NB4 (cell line): ENCODE measurements at places on chromosomes 4 and X.
A peak's percentile ranks its signal among the peaks of the same experiment; 100 is the strongest.

- DNase-seq, result no peak
These were observed at the start of gene ATOH1 for GRCh38 chr4:93828332-93828994. ATOH1 (plus strand) TSS chr4:93828753; CDS start chr4:93828927, 174 bp downstream.

- DNase-seq, result no peak
These were observed 85.1 kb upstream of the ADAD1 start for GRCh38 chr4:122293374-122294365.

DNA sequence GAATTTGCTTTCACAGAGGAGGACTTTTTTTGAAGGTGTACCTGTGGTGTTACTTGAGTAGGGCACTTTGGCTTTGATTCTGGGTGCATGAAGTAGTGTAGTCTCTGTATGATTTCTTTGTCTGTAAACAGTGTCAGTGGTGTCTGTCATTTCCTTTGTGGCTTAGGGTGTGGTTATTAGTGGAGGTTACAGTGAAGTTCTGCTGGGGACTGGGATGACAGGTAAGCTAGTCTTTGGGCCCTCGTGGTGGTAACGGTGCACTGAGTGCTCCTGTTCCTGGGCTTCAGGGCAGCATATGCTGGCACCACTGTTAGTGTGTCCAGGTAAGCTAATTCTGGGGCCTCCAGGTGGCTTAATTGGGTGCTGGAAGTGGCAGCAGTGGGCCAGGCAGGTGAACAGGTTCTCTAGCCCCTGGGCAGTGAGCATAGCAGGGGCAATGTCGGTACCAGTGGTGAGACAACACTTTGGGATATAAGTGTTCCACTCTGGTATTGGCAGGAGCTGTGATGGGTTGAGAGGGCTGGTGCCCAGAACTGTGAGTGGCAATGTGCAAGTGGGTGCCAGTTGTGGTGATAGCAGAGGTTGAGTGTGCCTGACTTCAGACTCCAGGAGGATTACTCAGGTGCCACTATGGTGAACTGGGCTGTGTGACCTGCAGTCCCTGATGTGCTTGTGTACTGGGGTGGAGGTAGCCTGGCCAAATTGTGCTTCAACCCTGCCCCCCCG is 26.0 kb upstream of the VSIG1 start:
- DNase-seq, result no peak

- no peak for DNase-seq
These were observed 50.8 kb downstream of the GRIA2 start for GRCh38 chr4:157271166-157271869.

DNA sequence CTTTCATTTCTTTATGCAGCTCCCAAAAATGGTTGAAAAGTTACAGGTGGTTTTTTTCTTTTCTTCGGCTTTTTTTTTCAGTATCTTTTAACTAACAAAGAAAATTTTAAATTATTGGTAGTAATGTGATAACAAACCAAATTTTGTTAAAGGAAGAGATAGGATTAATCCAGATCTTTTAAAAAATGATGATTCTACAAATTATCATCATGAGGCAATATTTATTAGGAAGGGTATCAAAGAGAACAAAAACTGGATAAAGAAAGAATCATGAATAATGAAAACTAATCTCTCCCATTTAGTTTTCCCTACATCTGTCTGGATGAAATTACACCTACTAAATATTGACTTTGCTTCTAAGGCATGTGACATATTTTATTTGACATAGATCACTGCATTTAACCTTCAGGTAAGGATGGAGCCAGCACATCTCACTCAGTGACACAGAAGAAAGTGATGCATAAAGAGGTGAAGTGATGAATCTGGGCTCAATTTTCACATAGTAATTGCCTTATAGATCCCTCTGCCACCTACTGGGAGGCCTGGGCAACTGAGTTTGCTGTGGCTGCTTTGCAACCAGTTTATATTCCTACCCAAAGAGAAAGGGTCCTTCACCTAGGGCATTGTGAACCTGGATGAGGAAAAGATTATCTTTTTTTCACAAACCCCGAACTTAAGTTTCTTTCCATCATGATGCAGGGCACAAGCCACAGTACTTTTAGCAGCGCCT is 155.6 kb downstream of the HNRNPD start:
- no peak for DNase-seq

GRCh38 chr4:113012786-113013185 is 36.7 kb upstream of the ANK2 start:
- no peak for DNase-seq

- no peak for DNase-seq
These were observed 6.7 kb upstream of the FAM200B start for GRCh38 chr4:15674926-15675325.

- no peak for DNase-seq
These were observed 1.9 kb upstream of the CITED1 start for GRCh38 chrX:72307646-72308051.

DNA sequence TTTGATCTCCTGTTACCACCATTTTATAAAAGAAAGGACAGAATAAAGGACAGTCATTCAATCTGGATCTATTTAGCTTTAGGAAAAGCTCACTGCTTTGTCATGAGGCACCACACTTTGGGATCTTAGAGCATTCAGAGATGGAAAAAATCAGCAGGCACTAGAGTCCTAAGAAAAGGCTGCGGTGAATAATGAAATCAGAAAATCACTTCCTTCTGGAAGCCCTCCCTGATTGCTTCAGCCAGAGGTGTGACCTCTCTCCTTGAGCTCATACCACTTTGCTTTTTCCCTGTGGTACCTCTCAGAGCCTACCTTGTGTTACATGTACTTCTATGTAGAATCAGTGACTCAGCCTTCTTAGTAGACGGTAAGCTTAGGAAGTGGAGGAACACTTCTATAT is 8.7 kb upstream of the TRPC5OS start:
- no peak for DNase-seq

DNA sequence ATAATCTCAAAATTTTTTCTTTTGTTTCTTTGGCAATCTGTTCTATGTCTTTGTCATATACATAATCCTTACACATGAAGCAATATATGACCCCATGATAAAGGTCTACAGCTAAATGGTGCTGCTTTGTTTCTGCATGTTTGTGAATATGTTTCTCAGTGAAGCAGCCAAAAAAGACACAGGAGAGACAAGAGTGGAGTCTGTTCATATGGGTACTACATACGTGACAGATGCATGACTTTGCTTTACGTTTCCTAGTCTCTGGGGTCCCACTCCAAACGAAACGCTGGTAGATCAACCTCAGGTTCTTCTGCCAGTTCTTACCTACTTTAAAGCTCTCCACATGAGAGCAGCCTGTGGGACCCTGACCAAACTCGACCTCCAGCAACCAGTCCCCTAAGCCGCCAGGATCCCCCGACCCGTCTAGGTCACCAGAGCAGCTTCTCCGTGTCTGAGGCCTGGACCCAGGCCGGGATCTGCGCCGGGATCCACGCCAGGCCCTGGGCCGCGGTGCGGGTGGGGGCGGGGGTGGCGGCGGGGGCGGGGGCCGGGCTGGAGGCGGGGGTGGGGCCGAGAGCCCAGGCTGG is 1.5 kb downstream of the USP51 start:
- no peak for DNase-seq

DNA sequence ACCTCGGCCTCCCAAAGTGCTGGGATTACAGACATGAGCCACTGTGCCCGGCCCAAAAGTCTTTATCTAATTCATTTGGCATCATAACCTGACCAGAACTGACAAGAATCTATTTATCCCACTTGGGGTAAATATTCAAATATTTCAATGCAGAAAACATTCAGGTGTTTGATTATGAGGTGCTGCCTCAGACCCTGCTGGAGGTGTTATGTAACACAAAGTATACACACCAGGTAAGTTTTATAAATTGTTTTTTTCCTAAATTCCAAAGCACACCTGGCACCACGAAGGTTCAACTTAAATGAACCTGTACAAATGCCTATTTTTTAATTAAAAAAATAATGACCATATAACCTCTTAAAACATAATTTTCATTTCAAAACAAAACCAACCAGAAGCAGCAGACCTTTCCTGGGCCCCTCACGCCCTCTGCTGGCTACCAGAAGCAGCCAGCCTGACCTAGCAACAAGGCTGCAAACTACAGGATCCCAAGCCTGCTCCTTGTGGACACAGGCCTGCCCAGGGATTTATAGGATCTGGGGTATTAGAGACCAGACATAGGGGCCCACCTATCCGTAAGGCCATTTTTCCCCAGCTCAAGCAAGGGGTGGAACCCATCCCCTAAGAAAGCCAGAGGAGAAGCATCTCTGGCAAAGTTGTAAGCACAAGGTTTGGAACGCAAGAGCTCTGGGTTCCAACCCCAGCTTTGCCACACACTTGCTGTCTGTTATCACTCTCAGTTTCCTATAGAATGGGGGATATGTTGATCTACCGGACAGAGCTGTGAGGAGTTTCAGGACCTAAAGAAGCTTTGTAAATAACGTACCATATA is 11.7 kb downstream of the OTUD5 start:
- peak; percentile 56 for DNase-seq

DNA sequence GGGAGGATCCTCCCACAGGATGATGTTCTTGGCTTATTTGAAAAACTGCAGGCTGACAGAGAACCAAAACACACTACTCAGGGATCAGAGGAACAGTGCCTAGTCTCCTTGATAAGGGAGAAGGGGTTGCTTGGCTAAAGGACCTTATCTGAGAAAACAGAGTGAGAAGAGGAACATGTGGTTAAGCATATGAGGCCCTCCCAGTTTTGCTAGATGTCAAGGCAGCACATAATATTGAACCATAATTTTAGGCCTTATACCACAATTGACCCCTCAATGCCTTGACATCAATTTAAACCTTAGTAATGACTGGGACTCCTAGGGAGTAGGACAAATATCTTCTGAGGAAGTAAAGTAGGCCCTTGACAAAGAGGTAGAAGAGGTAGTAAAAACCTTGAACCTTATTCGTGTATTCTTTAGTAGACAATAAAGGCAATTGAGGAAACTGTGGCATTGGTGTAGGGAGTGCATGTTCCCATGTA is 79.3 kb downstream of the TEX13C start:
- peak; percentile 5 for DNase-seq

DNA sequence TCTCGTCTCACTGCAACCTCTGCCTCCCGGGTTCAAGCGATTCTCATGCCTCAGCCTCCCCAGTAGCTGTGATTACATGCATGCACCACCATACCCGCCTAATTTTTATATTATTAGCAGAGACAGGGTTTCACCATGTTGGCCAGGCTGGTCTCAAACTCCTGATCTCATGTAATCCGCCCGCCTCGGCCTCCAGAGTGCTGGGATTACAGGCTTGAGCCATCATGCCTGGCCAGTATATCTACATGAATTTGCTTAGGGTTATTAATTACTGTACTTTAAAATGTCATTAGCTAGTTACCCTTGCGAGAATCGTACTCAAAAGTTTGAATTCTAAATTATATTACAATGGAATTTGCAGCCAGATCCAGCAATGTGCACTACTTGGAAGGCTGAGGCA is 8.9 kb downstream of the CPEB2 start:
- no peak for DNase-seq

- no peak for DNase-seq
These were observed 13.3 kb upstream of the AGA start for GRCh38 chr4:177455561-177455970.

DNA sequence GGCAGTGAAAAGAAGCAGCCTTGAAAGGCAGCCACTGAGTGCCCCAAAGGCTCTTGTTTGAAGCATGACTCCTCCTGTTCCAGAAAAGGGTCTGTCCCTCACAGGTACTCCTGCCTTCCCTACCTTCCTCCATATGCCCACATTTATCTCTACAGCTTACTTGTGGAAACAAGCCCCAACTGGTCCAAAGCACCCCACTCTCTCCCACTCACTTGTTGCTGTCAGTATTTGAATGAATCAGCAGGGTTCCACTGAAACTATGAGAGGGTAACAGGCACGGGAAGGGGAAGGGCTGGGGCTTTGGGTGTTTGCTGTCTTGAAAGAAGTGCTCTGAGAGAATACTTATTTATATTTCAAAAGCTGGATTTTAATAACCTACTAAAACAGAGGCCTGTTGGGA is 34.9 kb downstream of the GPR143 start:
- no peak for DNase-seq

GRCh38 chr4:137300776-137301175 is 231.5 kb downstream of the PCDH18 start:
- no peak for DNase-seq

- no peak for DNase-seq
These were observed 105.0 kb downstream of the SORCS2 start for GRCh38 chr4:7297374-7297773.

DNA sequence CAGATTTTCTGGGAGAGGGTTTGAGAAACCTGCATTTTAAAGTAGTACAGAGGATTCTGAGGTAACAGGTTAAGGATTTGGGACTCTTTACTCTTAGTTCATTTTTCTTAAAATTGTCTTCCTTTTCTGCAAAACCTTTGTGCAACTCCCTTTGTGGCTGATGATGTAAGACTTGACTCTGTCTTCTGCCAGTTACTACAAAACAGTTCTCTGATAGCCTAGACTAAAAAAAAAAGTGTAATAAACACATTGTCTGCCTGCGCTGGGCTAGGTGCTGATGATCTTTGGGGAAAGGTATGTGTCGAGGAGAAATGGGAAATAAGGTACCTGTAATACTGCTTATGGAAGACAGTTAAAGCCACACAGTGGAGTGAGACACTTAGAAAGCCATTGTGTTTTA is 28.7 kb downstream of the IL13RA1 start:
- peak; percentile 66 for DNase-seq

DNA sequence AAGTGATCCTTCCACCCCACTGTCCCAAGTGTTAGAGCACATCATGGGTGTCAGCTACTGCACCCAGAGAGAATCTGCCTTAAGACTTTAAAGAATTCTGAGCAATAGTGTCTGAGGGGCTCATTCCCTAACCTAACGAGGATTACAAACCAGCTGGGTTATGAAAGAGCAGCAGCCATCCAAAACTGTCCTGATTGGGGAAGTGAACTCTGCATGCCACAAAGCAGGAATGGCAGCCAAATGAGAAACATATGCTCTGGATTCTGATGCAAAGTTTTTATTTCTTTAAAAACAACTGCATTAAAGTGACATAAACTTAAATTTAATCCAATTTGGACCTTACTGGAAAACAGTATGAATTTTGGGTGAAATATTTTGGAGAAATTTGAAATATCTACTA is 103.2 kb downstream of the ANXA3 start:
- DNase-seq, result peak; percentile 39

GRCh38 chr4:112153211-112153791 is 8.0 kb downstream of the FAM241A start:
- peak; percentile 37 for DNase-seq

DNA sequence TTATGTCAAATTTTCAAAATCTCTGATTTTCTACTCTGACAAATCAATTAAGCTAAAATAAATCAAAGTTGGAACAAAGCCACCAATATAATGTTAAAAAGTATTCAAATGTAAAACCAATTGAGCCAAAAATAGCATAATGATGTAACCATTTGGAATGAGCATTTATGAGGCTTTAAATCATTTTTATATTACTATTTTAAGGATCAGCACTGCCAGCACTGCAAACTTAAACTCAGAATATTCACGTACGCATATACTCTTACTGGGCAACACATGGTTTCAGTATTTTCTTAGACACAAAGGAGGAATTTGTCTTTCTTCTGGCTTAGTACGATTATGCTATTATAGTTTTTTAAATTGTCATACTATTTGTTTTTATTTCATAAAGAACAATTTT is 52.2 kb downstream of the AFAP1 start:
- no peak for DNase-seq

- DNase-seq, result no peak
These were observed 44.9 kb upstream of the SLC25A31 start for GRCh38 chr4:127685292-127685691.

- DNase-seq, result no peak
These were observed 53.2 kb downstream of the TSPAN5 start for GRCh38 chr4:98605216-98605615.
